ENCODE measurements at places on chromosomes 3 and 15.
A peak's percentile ranks its signal among the peaks of the same experiment; 100 is the strongest.

DNA sequence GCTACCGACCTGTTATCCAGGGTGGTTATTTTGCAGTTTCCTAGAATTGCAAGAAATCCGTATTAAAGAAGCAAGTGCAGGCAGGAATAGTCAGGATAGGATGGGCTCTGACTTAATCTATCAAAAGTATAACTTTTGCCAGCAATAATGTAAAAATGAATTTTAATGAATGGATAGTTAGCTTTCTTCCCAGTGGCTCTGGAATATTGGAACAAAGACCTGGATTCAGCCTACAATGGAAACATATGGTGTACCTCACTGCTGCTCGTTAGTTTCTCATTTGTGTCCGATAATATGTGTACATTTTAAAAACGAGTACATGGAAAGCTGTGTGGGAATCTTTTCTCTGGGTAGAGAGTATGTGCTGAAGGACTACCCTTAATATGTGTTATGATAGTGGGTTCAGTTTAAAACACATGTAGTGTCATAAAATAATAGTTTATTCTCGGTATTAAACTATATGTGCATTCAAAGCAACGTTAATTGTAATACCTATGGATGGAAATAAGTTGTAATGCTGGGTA lies 805 bp downstream of the SERPINI1 start:
- no peak overlapping the region for H3K27ac ChIP-seq
- H3K4me3 ChIP-seq = peak overlapping the region; percentile 84
- peaks cover 2% of the 10 kb centered on the region for H3K4me1 ChIP-seq
- no peak for DNase-seq
- H3K27me3 ChIP-seq = no peaks in the 10 kb centered on the region

DNA sequence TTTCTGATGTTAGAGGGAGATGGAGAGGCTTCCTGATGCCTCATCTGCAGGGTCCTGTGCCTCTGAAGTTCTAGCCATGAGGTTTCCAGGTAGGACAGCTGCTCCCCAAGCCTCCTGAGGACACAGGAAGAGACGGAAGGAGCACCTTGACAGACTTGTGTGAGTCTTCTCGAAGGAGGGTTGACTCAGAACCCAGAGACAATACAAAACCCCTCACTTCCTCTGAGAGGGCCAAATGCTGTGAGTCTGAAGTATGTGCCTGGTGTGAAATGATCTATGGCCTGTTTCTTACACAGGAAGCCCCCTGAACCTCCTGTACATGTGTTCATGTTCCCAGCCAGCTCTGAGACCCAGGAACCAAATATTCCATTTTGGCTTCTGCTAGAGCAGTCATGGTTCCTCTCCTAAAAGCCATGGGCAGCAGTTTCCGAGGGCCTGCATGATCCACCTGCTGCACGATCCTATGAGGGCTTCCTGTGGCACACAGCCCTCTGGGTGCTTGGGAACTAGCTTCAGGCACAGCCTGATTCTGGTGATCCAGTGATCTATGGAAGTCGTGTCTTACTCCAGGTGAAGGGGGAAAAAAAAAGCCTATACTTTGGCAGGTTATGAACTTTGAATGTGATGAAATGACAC lies 62.2 kb downstream of the AAGAB start:
- H3K4me3 ChIP-seq = no peak overlapping the region
- peaks cover 84% of the 10 kb centered on the region for H3K36me3 ChIP-seq
- H3K27me3 ChIP-seq = no peaks in the 10 kb centered on the region
- no peak for DNase-seq

DNA sequence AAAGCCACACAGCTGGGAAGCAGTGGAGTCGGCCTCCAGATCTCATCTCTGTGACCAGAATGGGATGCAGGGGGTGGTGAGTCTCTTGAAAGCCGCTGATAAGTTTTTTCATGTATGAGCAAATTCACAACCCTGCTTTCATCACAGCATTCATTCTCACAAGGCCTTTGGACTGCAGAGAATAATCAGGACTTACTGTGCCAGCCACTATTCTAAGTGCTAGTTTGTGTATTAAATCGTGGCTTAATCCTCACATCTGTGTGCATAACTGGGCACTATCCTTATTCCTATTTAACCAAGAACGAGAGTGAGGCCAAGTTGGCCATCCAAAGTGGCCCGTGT lies 64.2 kb upstream of the POLG start:
- H3K36me3 ChIP-seq = no peaks in the 10 kb centered on the region
- H3K27ac ChIP-seq = no peak overlapping the region
- DNase-seq = no peak
- peaks cover 5% of the 10 kb centered on the region for H3K4me1 ChIP-seq
- no peak overlapping the region for H3K4me3 ChIP-seq

DNA sequence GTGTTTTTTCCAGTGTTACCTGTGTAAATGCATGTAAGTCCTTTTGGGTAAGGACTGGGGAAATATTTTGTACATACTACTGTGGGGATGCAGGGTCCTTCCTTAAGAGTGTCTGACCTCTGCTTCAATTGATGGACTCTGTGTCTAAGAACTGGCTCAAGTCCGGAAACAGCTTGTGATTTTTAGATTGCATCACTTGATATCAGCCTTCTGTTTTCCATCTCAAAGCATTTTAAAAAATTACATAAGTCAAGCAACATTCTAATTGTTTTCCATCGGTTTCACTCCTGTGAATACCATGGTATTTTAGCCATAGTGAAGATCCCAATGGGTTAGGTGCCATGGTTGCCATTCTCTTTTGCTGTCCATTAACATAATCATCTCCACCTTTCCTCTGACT lies 597.6 kb downstream of the SQOR start:
- H3K4me1 ChIP-seq = no peaks in the 10 kb centered on the region
- DNase-seq = no peak
- H3K27me3 ChIP-seq = no peaks in the 10 kb centered on the region
- no peaks in the 10 kb centered on the region for H3K36me3 ChIP-seq

DNA sequence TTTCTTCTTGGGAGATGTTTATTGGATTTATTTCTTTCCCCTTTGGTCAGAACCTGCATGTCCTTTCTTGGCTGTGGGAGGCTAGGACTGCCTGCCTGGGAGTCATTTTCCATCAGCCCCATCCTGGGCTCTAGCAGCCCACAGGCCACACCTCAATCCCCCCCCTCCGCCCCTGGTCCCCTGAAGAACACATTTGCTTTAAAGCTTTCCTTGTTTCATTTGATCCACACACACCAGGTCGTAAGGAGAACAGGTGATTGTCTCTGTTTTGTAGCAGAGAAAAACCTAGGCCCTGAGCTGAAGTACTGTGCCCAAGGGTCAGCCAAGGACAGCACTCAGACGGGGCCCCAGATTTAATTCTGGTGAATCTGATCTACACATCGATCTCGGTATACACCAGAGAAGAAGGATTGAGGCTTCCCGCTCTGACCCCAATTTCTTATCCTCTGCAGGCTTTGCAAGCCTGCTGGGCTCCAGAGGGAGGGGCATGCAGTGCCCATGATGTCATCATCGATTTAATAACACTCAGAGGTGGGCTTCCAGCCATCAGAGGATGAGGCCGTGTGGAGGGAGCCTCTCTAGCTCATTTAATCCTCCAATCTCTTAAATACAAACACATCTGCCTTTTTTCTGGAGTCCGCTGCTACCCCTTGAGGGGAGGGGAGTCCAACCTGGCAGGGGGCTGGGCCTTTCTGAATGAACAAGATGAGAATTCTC lies 1.7 kb upstream of the CLN6 start:
- H3K4me3 ChIP-seq = no peak overlapping the region
- no peak for DNase-seq
- no peak overlapping the region for H3K27ac ChIP-seq
- peaks cover 8% of the 10 kb centered on the region for H3K36me3 ChIP-seq
- H3K27me3 ChIP-seq = no peaks in the 10 kb centered on the region

- no peak overlapping the region for H3K27ac ChIP-seq
- no peak for DNase-seq
- no peak overlapping the region for H3K4me3 ChIP-seq
- H3K4me1 ChIP-seq = no peaks in the 10 kb centered on the region
- no peaks in the 10 kb centered on the region for H3K27me3 ChIP-seq
These were observed 138.1 kb upstream of the RAP2B start for GRCh38 chr3:153023896-153024295.

DNA sequence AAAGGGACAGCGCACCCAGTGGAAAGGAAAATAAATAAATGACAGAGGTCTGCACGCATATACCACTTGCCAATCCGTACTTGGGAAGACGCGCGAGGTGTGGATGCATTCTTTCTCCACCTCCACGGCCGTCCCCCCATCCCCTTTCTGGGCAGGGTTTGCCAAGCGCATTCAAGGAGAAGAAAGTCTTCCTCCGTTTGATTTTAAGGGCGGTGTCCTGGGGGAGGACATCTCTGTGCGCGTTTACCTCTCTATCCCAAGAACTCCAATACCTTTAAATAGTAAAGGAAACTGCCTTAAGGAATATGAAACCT lies 576 bp upstream of the MB21D2 start:
- H3K36me3 ChIP-seq = no peaks in the 10 kb centered on the region
- DNase-seq = no peak
- H3K27ac ChIP-seq = peak overlapping the region; percentile 68
- H3K27me3 ChIP-seq = no peaks in the 10 kb centered on the region

DNA sequence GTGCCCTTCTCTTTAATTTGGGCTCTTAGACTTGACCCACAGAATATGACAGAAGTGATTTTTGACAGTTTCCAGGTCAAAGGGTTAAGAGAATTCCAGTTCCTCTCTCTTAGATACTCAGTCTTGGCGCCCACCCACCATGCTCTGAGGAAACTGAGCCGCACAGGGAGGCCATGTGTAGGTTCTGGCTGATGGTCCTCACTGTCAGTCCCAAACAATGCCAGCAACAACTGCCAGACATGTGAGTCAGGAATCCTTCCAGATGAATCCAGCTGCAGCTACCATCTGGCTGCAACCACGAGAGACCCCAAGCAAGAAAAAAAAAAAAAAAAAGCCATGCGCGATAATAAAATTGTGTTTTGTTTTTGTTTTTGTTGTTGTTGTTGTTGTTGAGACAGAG lies 326.6 kb downstream of the MAGI1 start:
- no peaks in the 10 kb centered on the region for H3K27me3 ChIP-seq
- no peak for DNase-seq
- no peak overlapping the region for H3K27ac ChIP-seq
- no peak overlapping the region for H3K4me3 ChIP-seq

DNA sequence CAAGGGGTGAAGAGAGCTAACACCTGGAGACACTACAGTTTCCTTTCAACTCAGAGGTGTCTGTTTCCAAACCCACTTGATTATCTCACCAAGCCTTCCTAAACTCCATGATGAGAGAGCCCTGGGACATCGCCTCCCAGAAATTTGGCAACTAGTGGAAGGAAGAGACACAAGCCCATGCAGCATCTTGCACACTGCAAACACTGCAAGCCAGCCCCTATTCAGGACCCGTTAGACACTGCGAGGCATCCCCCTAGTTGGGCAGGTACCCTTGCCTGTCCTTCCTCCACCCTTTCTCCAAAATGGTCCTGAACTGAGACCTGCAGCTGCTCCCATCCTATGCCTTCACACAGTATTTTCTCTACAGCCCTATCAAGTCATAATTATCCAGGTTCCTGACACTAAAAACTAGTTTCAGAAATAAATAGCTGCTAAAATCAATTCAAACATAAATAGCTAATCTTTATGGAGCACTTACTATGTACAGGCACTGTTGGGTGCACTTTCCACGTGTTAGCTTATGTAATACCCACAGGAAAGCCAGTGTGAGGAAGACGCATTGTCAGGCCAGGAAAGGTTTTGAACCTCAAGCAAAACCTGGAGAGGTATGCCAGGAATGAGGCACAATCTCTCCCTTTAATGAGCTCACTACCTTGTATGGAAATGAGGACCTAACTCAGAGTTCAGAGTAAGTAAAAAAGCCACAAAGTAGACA lies 2.8 kb downstream of the MAGI1 start:
- peak overlapping the region; percentile 43 for H3K4me3 ChIP-seq
- H3K4me1 ChIP-seq = peaks cover 14% of the 10 kb centered on the region
- no peaks in the 10 kb centered on the region for H3K27me3 ChIP-seq
- H3K27ac ChIP-seq = no peak overlapping the region
- peak; percentile 35 for DNase-seq

DNA sequence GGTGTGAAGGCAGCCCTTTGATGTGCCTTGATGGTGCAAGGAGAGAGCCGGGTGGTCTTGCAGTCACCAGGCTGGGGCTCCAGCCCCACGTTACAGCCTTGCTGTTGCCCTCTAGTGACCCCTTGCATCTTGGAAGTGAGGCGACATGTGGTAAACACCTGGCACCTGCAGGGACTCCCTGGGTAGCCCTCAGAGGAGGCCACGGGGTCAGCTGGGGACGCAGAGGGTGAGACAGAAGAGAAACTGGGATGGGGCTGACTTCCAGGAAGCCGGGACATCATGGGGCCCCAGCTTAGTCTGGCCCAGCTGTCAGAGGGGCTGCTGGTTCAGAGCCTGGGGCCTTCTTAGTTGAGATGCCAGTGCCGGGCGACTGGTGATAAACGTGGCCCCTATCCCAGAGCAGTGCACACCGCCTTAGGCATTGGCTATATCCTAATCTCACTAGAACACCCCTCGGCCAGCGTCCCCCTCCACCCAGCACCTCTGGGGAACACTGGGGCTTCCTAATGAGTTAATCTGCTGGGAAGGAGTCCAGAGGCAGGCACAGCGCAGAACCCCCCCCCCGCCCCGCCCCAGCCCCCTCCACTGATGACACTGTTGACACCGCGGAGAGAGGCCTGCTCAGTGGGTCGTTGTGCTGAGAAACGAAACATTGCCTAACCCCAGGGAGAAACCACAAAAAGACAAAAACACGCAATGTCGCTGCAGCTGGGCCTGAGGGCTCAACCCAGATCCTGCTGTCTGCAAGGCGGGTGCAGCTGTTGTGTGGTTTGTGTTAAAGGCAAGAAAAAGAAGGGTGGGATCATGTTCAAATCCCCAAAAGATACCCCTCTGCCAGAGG lies 60.5 kb upstream of the KLF13 start:
- DNase-seq = no peak
- H3K36me3 ChIP-seq = no peaks in the 10 kb centered on the region
- no peaks in the 10 kb centered on the region for H3K4me1 ChIP-seq
- H3K27me3 ChIP-seq = peaks cover 19% of the 10 kb centered on the region
- no peak overlapping the region for H3K4me3 ChIP-seq

- no peaks in the 10 kb centered on the region for H3K36me3 ChIP-seq
- no peaks in the 10 kb centered on the region for H3K4me1 ChIP-seq
- H3K27ac ChIP-seq = no peak overlapping the region
- no peak for DNase-seq
- H3K4me3 ChIP-seq = no peak overlapping the region
These were observed 251.5 kb upstream of the CBLB start for GRCh38 chr3:106120356-106120755.

- H3K4me3 ChIP-seq = no peak overlapping the region
- DNase-seq = no peak
- H3K36me3 ChIP-seq = no peaks in the 10 kb centered on the region
- no peaks in the 10 kb centered on the region for H3K27me3 ChIP-seq
- H3K4me1 ChIP-seq = peaks cover 2% of the 10 kb centered on the region
These were observed 31.4 kb downstream of the CTDSPL start for GRCh38 chr3:37892927-37893600.

DNA sequence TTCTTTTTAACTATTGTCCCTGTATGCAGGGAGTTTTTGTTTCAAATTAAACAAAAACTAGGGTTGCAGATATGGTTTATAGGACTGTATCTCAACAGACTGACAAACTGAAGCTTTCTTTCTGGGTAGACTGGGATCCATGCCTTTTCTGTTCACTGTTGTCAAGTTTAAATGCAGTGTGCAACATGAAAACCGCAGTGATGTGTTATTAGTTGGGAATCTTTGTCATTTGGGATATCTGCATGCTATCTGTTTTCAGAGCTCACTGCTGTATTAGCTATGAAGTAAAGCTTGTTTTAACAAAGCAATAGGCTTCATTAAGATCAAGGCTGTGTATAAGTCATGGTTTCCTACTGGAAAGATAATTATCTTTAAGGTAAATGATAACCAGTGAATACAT lies 21.4 kb upstream of the MCF2L2 start:
- no peaks in the 10 kb centered on the region for H3K4me1 ChIP-seq
- no peak overlapping the region for H3K27ac ChIP-seq
- no peak overlapping the region for H3K4me3 ChIP-seq
- no peaks in the 10 kb centered on the region for H3K27me3 ChIP-seq
- no peak for DNase-seq
- H3K36me3 ChIP-seq = peaks cover 37% of the 10 kb centered on the region

All from neuronal stem cell (in vitro differentiated cells).